ENCODE measurements at places on chromosomes 5 and 9. TPM values are rescaled to one million over a fixed set of nuclear protein-coding genes. Genes with fewer than 3 reads are reported as not detected.

- no peak for DNase-seq
Measured at GRCh38 chr9:104769655-104770054, 5.7 kb downstream of the NIPSNAP3B start.

DNA sequence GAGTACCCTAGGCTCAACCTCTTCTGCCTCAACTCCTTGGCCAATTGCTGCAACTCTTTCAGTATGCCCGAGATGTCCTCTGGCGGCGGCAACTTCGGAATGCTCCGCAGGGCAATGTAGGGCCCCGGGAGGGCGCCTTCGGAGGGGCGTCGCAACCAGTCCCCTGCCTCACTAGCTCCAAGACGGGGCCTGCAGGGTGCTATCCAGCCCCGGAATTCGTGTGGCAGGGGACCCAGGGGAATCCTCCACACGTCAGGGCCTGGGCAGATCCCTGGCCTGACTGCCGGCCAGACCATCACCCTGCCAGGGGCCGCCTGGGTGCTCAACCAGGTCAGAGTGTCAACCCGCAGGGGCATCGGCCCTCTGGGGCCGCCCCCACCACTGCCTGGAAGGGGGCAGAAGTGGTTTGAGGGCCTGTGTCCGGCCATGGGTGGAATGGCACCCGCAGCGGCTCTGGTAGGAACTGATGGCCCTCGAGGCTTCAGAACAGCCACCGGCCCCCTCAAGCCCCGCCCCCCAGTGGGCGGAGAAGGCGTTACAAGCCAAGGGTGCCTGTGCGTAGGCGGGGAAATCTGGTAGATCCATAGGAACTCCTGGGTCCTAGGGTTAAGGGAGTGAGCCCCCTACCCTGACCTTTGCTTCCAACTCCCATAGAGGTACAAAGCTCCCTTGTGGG is at the start of gene POU5F2:
Gene POU5F2 (minus strand): TSS at position 465 of the 676 bp plus-strand sequence. CDS start 37 bp downstream, at position 428.
- DNase-seq = peak; percentile 71

The ARID3C gene
- not detected for total RNA-seq

The CDO1 gene
- total RNA-seq = 4.9 TPM

The PCDHB12 gene
- total RNA-seq = 2.6 TPM

The TAF11L5 gene
- not detected for total RNA-seq

Measured in left lung (tissue), 14 donors.